ENCODE measurements at places on chromosomes 3 and 15.

DNA sequence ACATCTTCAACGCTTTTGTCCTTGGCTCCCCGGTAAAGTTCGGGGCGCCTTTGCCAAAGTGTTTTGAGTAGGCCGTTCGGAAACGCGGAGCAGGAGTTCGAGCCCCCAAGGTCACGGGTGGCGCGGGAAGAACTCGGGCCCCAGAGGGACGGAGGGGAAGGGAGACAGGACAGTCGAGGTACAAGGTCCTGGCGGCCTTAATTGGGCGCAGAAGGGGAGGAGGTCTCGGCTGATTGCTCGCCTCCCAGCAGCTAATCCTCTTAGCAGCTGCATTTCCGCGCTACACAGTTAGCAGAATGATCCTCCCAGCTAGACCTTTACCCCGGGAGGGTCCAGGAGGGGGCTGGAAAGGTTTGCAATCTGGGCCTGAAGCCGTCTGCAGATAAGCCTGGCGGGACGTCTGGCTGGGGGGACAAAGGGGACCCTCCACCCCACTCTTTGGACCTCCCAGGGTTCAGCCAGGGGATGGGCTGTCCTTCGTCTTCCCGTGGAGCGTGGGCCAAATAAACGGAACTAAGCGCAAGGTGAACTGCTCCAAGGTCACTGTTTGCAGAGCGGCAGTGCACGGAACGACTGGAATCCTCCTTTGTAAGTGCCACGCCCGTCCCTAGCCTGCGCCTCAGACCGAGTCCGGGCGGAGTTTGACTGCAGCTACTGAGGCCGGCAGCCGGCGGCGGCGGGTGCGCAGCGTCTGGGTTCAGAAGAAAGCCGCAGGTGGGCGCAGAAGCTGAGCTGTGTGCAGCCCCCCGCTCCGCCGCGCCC is 7.2 kb downstream of the EOMES start:
- no peak for DNase-seq

DNA sequence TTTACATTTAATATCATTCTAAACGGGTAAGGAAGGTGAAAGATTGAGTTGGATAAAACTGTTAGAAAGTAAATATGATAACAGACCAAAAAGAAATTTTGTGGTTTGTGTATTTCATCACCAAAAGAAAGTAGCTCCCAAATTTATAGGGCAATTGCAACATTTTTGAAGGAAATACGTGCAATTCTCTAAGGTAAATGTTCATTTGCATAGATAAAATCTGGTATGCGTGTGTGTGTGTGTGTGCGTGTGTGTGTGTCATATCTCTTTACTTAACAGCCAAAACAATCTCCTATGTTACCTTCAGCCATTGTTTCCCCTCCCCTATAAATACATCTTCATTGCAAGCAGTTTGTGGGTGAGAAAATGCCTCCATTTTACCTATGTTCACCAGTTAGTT is 208.4 kb downstream of the TNIK start:
- no peak for DNase-seq

GRCh38 chr15:67825881-67826716 is 790 bp downstream of the SKOR1 start:
- DNase-seq: no peak

DNA sequence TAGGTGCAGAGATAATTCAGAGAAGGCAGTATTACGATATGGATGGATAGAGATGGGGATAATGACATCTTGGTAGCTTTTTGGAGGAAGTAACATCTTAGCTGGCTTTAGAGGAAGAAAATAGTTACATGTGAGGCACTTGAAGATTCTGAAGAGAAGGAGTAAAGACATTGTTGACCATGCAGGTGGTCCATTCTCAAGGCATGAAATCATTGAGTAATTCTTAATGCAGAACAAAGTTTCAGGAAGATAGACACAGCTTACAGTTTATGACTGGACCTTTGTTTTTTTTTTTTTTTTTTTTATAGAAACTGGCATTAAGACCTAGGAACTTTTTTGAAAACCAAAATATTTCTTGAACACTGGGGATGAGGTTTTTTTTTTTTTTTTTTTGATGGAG is 28.2 kb downstream of the MBNL1 start:
- no peak for DNase-seq

GRCh38 chr3:120196333-120196732 is 88.7 kb downstream of the GPR156 start:
- no peak for DNase-seq
